ENCODE measurements at places on chromosomes 11 and 22.
A peak's percentile ranks its signal among the peaks of the same experiment; 100 is the strongest.

- DNase-seq: no peak
Observed at GRCh38 chr11:127023991-127024390, 23.4 kb upstream of the KIRREL3 start.

DNA sequence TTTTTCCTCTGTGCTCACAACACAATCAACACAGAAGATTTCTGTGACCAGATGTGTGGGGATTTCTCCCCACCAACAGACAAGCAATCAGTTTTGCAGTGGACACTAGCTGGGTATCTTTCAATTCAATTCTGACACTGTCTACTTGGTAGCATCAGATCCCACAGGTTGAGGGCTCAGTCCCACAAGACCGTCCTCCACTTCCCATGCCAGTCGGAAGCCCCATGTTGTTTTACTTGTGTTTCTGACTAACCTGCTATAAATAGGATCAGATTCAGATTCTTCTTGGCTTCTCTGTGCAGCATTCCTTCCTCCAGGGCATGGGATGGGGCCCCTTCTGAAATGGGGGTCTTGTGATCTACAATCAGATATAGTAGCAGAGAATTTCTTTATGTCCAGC lies 19.6 kb downstream of the ACER3 start:
- DNase-seq: no peak

DNA sequence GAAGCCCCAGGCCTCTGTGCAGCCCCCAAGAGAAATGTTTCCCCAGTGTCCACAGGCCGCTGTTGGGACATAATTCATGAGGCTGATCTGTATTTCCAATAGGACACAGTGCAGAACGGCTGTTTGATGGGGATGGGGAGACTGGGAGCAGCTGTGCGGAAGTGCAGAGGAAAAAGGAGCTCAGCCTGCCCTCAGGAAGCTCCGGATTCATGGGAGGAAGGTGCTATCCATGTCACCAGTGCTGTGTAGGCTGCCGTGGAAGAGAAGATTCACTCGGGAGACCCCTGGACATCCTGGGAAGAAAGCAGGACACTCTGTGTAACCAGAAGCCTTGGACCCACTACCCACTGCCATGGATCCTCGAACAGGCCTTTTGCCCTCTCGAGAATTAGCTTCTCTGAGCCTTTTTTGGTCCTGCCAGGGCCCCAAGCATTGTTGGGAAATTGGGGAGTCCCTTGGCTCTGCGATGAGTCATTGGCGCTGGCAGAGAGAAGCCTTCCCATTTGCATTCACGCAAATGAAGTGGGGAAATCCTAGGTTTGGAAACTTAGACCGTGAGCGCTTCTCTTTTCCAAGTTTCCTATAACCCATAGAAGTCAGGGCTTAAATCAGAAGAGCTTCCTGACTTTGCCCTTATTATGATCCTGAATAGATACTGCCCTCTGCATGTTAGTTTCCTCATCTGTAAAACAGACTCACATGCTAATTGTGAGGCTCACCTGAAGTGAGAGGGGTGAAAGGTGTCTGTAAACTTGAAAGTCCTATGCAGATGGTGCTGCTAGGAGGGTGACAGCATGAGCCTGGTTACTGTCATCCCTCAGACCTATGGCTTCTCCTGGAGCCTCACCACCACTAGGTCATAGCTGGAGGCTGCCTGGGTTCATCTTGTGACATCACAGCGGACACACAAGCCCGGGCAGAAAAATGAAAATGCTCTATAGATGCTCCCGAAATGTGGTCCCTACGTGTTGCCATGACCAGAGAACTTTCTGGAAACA lies 229.2 kb upstream of the B3GAT1 start:
- DNase-seq: peak; percentile 22

- DNase-seq: no peak
Observed at GRCh38 chr11:126733685-126734084, 266.9 kb downstream of the KIRREL3 start.

- no peak for DNase-seq
Observed at GRCh38 chr22:26923531-26923930, 266.1 kb downstream of the MIAT start.

Measured in M059J (cell line).